ENCODE measurements at places on chromosomes 13 and 19. TPM values are rescaled to one million over a fixed set of nuclear protein-coding genes. Genes with fewer than 3 reads are reported as not detected.

CDX2 gene
- not detected for total RNA-seq

TPTE2 gene
- 0.32 TPM for total RNA-seq

KLK6 gene
- total RNA-seq = not detected

FAM174C gene
- 21.9 TPM for total RNA-seq

KLK12 gene
- total RNA-seq = not detected

- H3K4me3 ChIP-seq = no peak overlapping the region
- H3K36me3 ChIP-seq = no peaks in the 10 kb centered on the region
- no peak overlapping the region for H3K27ac ChIP-seq
- no peaks in the 10 kb centered on the region for H3K27me3 ChIP-seq
- no peak for DNase-seq
These were observed 8.1 kb upstream of the TNFSF9 start for GRCh38 chr19:6522712-6523111.

GRCh38 chr13:44726778-44727177, 150.6 kb upstream of the TSC22D1 start:
- no peaks in the 10 kb centered on the region for H3K27me3 ChIP-seq
- no peak overlapping the region for H3K4me3 ChIP-seq
- H3K36me3 ChIP-seq = no peaks in the 10 kb centered on the region
- H3K4me1 ChIP-seq = no peaks in the 10 kb centered on the region
- no peak for DNase-seq

GRCh38 chr13:78194904-78195639, 276.4 kb upstream of the EDNRB start:
- H3K4me1 ChIP-seq = no peaks in the 10 kb centered on the region
- H3K27me3 ChIP-seq = no peaks in the 10 kb centered on the region

GRCh38 chr13:99896369-99897075, 75.0 kb downstream of the ZIC5 start:
- DNase-seq = no peak
- H3K4me3 ChIP-seq = no peak overlapping the region
- no peaks in the 10 kb centered on the region for H3K4me1 ChIP-seq
- H3K27me3 ChIP-seq = no peaks in the 10 kb centered on the region
- H3K36me3 ChIP-seq = no peaks in the 10 kb centered on the region
- no peak overlapping the region for H3K27ac ChIP-seq

GRCh38 chr13:75365724-75366173, 116.2 kb downstream of the TBC1D4 start:
- H3K27me3 ChIP-seq = no peaks in the 10 kb centered on the region
- no peak overlapping the region for H3K4me3 ChIP-seq
- no peak overlapping the region for H3K27ac ChIP-seq
- H3K36me3 ChIP-seq = no peaks in the 10 kb centered on the region

DNA sequence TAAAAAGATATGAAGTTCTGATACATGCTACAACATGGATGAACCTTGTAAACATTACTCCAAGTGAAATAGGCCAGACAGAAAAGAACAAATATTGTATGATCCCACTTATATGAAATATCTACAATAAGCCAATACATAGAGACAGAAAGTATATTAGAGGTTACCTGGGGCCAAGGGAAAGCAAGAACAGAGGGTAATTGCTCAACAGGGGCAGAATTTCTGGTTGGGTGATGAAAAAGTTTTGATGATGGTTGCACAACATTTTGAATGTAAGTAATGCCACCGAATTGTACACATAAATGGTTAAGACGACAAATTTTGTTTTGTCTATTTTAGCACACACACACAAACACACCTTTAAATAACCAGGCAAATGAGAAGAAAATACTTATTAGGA, 268.4 kb downstream of the FOXO1 start:
- no peak for DNase-seq
- H3K4me1 ChIP-seq = no peaks in the 10 kb centered on the region
- no peaks in the 10 kb centered on the region for H3K36me3 ChIP-seq
- no peaks in the 10 kb centered on the region for H3K27me3 ChIP-seq
- H3K27ac ChIP-seq = no peak overlapping the region
- H3K4me3 ChIP-seq = no peak overlapping the region

- no peaks in the 10 kb centered on the region for H3K4me1 ChIP-seq
- no peak overlapping the region for H3K4me3 ChIP-seq
- no peak for DNase-seq
- peaks cover 9% of the 10 kb centered on the region for H3K36me3 ChIP-seq
- H3K27ac ChIP-seq = no peak overlapping the region
These were observed 3.7 kb downstream of the SNRPA start for GRCh38 chr19:40754611-40755247.

- H3K27ac ChIP-seq = no peak overlapping the region
- no peaks in the 10 kb centered on the region for H3K27me3 ChIP-seq
- no peak overlapping the region for H3K4me3 ChIP-seq
- H3K4me1 ChIP-seq = no peaks in the 10 kb centered on the region
- no peak for DNase-seq
These were observed 3.4 kb upstream of the KLF16 start for GRCh38 chr19:1866693-1867348.

Measured in aorta (tissue), 5 donors.